ENCODE measurements at places on chromosomes 3 and 15. TPM values are rescaled to one million over a fixed set of nuclear protein-coding genes. Genes with fewer than 3 reads are reported as not detected.

The SNTN gene
- total RNA-seq: not detected

The PPP1R14D gene
- not detected for total RNA-seq

The TMCC1 gene
- 22.1 TPM for total RNA-seq

The LDHAL6B gene
- not detected for total RNA-seq

The PPP2R3A gene
- total RNA-seq: 0.23 TPM

The KNL1 gene
- 46.2 TPM for total RNA-seq

The CCR2 gene
- 53.0 TPM for total RNA-seq

The IL17RC gene
- not detected for total RNA-seq

The RAD18 gene
- total RNA-seq: 30.9 TPM

The POPDC2 gene
- total RNA-seq: 4.5 TPM

The OGG1 gene
- 41.3 TPM for total RNA-seq

- DNase-seq: no peak
These were observed 401.5 kb upstream of the FRG2C start for GRCh38 chr3:75262661-75263060.

GRCh38 chr15:50017522-50017921 lies 101.5 kb downstream of the ATP8B4 start:
- no peak for DNase-seq

DNA sequence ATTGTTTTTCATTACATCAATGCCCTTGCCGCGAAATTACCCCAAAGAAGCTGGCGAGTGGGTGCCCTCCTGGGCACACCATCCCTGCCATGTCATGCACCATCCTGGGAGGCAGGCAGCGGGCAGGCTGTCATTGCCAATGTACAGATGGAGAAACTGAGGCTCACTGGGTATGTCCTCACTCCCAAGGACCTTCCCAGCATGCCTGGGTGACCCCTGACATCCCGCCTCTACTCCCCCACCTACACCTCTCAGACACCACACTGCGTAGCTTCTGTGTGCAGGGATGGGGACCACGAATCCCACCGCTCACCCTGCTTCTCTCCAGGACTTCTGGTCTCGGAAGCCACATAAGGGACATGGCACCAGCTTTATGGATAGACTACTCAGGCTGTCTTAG lies 41.0 kb upstream of the SLC41A3 start:
- peak; percentile 9 for DNase-seq

DNA sequence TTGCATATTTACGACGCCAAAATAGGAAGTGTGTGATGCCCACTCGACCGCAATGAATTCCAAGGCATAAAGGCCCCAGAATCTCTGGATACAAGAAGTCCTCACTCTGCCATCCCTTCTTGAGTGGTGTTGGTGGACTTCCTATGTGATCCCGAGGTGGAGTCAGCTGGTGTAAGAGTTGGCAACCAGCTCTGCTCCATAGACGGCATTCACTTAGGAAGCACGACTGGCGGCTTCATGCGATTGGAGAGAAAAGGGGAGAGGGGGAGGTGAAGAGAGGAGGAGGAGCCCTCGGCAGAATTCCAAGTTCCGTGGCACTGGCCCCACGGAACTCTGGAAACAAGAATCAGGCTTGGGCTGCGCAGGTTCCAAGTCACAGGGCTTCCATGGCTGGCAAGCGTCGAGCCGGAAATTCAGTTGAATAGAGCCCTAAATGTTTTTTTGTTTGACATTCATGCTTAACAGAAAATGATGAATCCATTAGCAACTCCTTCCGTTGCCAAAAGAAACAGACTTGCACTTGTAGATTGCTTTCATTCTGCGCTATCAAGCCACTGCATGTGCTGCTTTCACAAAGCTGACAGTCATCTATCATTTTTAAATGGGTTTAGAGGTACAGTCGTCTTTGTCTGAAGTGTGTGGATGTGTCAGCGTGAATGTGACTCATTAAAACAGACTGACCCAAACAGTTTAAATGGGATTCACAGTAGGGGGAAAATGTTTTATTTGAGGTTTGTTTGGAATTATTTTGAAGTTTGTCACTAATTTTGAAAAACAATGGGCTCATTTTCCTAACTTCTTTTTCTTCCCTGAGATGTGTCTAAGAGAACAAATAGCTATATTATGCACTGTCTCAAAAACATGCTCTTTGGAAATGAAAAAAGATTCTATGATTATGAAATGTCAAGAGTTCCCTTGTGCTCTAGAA lies 428.3 kb upstream of the ATP11B start:
- no peak for DNase-seq

DNA sequence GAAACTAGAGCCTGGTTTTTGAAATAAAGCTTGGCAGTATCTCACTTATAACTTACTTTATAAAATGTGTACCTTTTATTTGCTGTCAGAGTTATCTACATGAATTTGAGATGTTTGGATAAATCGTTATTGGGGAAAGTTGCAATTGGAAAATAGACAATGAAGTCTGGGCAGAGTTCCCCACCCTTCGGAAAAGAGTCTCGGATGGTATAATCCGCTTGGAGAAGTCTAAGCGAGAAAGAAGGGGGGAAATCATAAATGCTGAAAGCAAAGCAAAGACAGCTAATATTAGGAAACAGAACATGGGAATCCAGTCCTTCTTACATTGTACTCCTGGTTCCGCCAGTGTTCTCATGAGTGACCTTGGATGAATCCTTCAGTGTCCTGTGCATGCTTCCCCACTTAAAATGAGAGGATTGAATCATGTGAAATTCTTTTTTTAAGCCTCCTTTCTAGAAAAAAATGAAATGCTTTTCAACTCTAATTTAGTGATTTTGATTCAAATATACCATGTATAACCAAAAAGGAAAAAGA lies 162.4 kb downstream of the ATG7 start:
- no peak for DNase-seq

DNA sequence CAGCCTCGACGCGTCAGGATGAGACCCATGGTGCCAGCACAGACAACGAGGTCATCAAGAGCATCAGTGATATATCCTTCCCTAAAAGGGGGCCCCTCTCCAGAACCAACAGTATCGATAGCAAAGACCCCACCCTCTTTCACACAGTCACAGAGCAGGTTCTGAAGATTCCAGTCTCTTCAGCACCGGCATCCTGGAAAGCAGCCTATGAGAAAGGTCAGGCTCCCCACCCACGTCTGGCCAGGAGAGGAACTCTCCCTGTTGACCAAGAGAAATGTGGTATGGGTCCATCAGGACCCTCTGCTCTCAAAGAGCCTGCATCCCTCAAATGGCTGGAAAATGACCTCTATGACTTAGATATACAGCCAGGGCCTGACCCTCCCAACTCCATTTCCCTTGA lies 11.6 kb downstream of the ANKRD34C start:
- no peak for DNase-seq

GRCh38 chr3:111151438-111151837 lies 79.8 kb downstream of the NECTIN3 start:
- DNase-seq: no peak

GRCh38 chr3:71421820-71422566 lies 161.5 kb downstream of the FOXP1 start:
- DNase-seq: no peak

DNA sequence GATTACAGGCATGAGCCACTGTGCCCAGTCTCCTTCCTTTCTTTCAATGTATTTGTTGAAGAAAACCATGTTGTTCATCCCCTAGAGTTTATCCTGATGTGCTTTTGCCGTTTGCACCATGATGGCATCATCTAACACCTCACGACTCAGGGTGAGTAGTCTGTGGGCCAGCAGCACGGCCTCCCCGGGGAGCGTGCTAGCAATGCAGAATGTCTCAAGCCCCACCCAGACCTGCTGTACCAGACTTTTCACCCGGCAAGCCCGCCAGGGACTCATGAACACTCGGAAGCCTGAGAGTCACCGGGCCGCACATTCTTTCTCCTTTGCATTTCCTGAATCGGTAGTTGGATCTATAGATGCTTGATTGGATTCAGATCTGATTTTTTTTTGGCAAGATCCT lies 64.6 kb downstream of the RPN1 start:
- no peak for DNase-seq

DNA sequence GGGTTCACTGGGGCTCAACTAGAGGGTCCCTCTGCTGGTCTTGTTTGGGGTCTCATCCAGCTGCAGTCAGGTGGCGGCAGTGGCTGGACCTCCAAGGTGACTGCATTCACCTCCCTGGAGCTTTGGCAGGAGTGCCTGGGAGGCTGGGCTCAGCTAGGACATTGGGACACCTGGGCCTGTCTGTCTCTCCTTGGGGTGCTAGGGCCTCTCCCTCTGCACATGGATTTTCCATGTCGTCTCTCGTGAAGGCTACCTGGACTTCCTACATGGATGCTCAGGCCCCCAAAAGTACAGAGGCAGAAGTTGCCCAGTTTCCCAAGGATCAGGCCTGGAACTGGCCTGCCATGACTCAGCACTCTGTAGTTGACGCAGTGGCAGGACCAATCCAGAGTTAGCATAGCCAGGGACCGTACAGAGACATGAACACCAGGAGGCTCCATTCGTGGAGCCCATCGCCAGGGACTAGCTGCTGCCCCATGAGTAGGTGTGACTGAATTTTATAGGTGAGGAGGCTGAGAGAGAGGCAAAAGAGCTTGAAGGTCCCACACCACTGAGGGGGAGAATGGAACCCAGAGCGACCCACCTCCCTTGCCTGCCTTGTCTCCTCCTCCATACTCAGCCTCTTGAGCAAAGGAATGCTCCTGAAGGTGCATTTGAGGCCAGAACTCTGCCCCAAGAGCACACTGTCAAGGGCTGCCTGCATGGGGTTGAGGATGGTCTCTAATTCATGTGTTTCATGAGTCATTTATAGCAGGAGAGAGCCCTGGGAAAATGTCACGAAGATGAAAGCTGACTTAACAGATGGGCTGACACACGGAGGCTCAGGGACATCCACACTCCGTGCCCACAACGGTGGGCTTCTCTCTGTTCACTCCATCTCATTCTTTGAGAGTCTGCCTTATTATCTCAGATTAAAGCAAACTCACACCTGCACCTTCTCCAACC lies 13.0 kb upstream of the ALDH1A3 start:
- no peak for DNase-seq

- DNase-seq: peak; percentile 77
These were observed 68.1 kb downstream of the SLC6A1 start for GRCh38 chr3:11060500-11061251.

- DNase-seq: no peak
These were observed 71.3 kb upstream of the SLCO3A1 start for GRCh38 chr15:91782221-91782620.

- no peak for DNase-seq
These were observed 104.9 kb upstream of the SPATA12 start for GRCh38 chr3:56955492-56956111.

DNA sequence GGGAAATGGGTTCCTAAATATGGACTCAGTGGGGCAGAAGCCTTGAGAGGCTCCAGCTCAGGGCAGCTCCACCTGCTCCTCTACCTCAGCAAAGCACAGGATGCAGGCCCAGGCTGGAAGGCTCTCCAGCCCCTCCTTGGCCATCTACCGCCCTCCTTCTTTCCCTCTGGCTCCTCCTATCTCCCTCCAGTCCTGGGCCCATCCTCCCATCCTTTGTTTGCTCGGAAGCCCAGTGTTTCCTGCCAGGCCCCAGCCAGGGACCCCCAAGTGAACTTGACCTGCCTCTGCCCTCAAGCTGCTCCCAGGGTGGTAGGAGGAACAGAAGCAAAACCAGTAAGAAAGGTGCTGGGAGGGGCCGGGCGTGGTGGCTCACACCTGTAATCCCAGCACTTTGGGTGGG lies 20.1 kb downstream of the MAPKAPK3 start:
- no peak for DNase-seq

- no peak for DNase-seq
These were observed 121.1 kb downstream of the SHQ1 start for GRCh38 chr3:72727172-72727571.

GRCh38 chr3:129618901-129619671 lies 12.6 kb upstream of the PLXND1 start:
- DNase-seq: no peak

- DNase-seq: no peak
These were observed 9.7 kb upstream of the RAB6B start for GRCh38 chr3:133905376-133905775.

- no peak for DNase-seq
These were observed 1144.2 kb downstream of the ROBO2 start for GRCh38 chr3:78183906-78184599.

DNA sequence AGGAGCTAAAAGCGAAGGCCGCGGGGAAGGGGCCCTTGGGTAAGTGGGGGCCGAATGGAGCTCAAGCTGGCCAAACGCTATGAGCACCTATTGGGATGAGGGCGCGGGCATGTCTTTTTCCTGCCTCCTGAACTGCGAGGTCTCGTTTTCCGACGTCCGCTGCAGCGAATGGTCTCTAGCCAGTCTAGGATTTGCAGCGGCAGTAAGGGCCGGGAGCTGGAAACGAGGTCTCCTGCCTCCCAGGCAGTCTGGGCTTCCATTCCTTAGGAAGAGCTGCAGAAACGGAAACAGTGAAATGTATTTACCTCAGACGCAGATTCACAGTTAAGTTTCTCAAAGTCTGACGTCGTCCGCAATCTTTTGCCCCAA lies 517 bp downstream of the TMA7 start:
- DNase-seq: no peak

DNA sequence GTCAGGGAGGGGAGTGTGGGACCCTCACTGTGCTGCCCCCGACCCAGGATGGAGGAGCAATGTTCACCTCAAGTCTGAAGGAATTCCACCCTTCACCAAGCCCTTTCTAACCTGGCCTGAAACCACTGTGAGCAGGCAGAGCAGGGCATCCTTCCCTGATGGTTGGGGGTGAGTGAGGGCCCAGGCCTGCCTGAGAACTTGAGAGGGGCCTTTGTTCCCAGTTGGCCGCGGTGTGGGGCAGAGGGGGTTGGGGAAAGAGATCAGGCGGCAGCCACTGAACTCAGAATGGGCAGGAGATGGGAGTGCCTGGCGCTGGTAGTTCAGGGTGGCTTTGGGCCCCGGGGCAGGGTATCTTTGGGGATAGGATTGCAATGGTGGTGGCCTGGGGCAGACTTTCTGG lies 103.5 kb upstream of the RPL32 start:
- DNase-seq: no peak

DNA sequence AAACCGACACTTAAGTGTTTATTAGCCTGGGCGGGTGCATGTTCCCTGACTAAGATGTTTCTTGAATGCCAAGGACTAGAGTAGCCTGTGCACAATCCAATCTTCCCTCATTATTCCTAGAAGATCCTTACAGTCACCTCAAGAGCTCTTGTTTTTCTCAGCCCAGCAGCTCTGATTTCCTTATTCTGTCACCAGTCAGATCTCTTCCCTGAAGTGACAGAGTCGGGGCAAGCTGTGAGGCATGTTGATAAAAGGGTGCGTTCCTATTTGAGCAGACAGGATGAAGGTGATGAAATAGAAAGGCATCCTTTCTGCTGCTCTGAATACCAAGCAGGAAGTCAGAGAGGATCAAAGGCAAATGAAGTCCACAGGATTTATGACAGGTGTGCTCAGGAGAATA lies 125.6 kb upstream of the MCTP2 start:
- DNase-seq: no peak

GRCh38 chr15:67186688-67187087 lies 67.8 kb downstream of the AAGAB start:
- no peak for DNase-seq

DNA sequence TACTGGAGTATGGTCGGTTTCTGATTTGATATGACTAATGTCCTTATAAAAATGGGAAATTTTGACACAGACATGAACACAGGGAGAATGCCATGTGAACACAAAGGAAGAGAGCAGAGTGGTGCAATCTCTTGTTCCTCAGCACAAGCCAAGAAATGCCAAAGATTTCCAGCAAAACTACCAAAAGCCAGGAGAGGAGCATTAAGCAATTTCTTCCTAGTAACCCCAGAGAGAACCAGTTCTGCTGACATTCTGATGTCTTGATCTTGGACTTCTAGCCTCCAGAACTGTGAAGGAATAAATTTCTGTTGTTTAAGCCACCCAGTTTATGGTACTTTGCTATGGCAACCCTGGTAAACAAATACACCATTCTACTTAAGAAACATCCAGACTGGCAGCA lies 227.8 kb upstream of the MRPL3 start:
- DNase-seq: no peak

- DNase-seq: no peak
These were observed 4.0 kb upstream of the CCR1 start for GRCh38 chr3:46212101-46212500.

All from activated naive CD8-positive, alpha-beta T cell treated with anti-CD3 and anti-CD28 coated beads, Interleukin-2, amount 10 ng/mL, durations not matched to agents 7 days and 5 days (primary cell).